ENCODE measurements at places on chromosomes 12 and 14.
A peak's percentile ranks its signal among the peaks of the same experiment; 100 is the strongest.

GRCh38 chr14:72610831-72611200, 283.1 kb downstream of the DPF3 start:
- peak; percentile 58 for DNase-seq

DNA sequence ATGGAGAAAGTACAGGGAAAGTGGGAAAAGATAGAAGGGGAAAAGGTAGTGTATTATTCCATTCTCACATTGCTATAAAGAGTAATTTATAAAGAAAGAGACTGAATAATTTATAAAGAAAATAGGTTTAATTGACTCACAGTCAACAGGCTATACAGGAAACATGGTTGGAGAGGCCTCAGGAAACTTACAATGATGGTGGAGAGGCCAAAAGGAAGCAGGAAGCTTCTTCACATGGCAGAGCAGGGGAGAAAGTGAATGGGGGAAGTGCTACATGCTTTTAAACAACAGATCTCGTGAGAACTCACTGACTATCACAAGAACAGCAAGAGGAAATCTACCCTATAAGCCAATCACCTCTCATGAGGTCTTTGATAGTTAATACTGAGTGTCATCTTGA, 725.0 kb upstream of the FLRT2 start:
- no peak for DNase-seq

DNA sequence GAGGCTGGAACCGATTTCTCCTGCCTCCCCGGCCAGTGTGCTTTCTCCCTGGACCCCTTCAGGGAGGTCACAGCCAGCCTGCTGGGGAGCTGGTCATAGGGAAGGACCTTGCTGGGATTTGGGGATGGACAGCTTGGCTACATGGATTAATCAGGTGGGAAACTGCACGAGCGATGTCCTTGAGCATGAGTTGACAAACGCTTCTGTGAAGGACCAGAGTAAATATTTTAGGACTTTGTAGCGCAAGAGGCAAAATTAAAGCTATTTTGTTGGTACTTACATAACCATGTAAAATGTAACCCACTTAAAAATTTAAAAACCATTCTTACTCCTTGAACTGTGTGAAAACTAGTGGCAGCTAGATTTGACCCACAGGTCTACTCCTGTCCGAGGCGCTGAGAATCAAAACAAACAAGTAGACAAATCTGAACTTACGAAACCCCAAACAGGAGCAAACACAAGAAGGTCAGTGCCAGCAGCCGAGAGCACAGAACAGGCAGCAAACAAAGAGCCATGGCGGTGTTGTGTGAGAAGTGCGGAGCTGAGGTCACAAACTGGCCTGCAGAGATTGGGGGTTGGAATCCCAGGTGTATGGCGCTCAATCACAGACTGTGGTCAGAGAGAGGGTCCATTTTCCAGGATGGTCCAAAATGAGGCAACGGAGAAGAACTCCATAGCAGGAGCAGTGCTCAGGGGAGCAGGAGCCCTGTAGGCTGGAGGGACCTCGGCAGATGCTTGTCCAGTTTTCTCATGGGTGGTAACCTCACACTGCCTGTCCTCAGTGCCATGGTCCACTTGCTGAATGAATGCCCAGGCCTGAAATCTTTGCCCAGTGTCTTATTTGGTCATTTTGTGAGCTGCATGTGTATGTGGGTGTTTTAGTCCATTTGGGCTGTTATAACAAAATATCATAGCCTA, 79.2 kb upstream of the CLMN start:
- no peak for DNase-seq

DNA sequence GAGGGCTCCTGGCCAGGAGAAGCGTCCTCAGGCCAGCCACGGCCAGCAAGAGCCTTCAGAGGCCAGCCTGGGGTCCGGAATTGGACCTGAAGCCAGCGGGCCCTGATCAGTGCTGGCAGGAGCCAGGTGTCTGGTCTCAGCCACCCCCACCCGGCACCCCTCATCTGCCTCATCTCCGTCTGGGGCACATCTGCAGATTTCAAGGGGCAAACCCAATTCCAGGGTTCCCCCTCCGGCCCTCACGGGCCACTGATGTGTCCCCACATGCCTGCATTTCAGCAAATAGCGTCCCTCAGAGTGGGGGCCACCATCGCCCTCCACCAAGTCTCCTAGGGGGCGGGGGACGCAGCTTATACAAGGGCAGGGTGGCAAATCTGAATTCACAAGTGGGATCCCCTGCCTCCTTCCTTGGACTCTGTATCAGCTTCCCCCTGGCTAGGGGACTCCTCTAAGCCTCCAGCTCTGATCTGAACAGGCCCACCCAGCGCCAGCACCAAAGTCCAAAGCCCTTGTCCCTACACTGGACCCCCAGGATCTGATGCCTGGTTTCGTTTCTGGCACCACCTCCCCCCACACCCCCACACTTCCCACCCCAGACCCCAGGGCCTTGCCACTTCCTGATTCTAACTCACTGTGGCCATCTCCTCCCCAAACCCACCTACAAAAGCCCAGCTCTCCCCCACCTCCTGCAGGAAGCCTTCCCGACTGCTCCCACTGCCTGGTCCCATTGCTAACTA, 10.1 kb downstream of the TMEM179 start:
- DNase-seq = no peak

DNA sequence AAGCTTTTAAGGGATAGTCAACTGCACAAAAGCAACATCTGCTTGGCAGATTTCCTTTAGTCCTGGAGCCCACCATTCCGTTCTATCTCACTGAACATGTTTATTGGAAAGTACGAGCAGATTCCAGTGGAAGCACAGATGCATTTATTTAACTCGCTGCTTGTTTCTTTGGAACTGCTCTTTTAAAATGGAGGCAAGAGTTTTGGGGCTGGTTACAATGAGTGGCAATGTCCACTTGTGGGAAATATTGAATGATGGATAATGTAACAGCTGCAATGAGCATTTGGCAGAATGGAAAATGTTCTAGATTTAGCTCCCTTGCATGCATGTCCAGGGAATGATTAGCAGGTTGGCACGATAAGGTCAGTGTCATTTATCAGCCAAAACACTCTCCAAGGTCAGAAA, 163.0 kb downstream of the ATP23 start:
- DNase-seq = no peak

- peak; percentile 58 for DNase-seq
Observed at GRCh38 chr12:92363295-92364146, 217.9 kb upstream of the BTG1 start.

DNA sequence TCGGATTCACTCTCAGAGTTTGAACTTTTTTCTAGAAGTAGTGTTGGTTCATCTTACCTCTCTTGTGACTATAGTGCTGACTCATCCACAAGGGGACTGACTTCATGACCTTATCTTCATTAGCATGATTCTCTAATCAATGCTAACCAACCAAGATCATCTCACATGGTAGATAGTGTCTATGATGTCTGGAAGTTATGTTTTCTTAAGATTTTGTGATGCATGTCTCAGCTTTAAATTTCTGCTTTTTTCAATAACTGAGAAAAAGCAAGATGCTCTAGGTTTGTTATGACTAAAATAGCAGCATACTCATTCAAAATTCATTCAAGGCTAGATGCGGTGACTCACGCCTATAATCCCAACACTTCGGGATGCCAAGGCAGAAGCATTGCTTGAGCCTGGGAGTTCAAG, 12.3 kb upstream of the SLC35E3 start:
- peak; percentile 87 for DNase-seq

- peak; percentile 50 for DNase-seq
Observed at GRCh38 chr12:63802012-63802608, 22.4 kb downstream of the RXYLT1 start.

DNA sequence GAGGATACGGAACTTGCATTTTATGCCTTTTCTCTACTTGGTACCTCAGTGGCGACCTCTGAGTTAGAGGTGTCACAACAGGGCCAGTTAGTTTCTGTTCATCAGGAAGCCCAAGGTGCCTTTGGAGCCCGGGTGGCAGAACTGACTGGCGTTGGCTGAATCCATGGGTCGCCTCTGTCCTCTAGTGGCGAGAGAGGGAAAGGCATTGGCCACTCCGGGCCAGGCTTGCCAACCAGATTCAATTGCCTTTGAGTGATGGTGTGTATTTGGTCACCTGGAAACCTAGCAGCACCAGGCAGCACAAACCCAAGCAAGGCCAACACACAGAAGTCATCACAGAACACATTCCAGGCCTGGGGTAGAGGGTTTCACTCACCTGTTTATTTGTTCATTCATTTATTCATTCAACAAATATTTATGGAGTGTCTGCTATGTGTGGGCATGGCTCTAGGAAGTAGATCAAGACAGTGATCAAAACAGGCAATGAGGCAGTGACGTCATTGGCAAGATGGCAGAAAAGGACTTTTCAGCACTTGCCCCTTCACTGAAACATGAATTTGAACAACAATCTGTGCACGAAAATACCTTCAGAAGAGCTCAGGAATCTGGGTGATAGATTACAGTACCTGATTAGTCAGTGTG, 40.5 kb upstream of the KCNA5 start:
- DNase-seq = peak; percentile 72

- DNase-seq = no peak
Observed at GRCh38 chr14:21308132-21308478, 28.2 kb downstream of the RPGRIP1 start.

GRCh38 chr12:70005864-70006618, 181.0 kb downstream of the MYRFL start:
- DNase-seq = no peak

DNA sequence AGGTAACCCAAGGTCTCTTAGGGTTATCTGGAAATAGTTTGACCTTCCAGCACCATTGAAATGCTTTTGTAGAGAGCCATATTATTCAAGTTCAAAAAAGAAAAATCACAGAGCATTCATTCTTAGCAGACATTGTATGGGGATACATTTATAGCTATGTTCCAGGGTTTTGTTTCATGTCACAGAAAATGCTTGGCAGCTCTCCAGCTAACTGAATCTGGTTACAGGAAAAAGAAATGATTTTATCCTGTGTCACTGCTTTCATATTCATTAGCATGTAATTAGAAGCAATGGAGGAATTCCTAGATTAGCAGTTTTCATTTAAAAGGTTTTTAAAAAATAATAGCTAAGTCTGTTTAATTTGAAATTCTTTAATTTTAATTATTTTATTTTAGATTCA, 78.9 kb downstream of the SNAPC1 start:
- peak; percentile 37 for DNase-seq

GRCh38 chr14:68655911-68656316, 137.0 kb downstream of the ZFP36L1 start:
- DNase-seq = no peak

DNA sequence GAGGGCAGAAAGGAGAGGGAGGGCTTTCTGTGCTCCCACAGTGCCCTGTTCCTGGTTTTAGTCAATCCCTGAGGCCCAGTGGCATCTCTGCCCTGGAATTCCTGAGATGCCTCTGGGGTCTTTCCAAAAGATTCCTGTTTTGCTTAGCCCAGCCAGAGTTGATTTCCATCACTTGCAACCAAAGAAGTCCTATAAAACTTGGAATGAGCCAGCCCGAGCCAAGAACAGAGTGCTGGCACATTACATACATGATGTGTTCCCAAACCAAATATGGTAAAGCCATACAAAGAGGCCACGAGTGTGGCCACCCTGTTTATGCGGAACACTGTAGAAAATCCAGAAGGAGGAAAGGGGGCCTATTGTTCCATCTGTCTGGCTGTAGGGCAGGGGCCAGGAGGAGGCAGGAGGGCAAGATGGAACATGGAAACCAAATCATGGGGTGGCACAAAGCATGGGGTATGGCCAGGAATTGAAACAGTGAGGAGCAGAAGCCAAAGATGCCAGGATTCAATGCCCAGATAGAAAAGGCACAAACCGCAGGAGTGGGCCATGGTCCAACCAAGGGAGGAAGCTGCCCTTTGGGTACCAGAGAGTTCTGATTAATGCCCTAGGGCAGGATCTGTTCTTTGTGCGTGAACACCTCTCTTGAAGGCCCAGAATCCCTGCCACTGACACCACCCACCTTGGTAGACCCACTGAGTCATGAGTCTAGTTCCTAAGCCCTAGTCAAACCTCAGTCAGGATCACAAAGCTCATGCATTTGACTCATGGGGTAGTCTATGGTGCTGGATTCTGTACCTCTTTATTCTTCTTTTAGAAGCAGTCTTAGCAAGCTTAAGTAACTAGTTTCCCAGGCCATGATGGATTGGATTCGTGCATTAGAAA, 75.2 kb downstream of the LRRC74A start:
- DNase-seq = peak; percentile 97

DNA sequence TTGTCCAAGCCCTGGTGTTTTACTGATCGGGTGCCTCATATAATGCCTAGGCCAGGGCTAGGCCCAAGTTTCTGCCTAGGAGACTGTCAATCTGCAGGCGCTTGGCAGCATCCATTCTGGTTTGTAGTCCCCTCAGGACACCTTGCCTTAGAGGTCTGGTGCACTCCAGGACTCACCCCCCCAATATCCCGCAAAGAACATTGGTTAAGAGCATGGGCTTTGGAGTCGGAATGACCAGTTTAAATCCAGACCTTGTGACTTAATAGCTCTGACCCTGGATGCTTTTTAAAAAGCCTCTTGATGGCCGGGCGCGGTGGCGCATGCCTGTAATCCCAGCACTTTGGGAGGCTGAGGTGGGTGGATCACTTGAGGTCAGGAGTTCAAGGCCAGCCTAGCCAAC, 60.0 kb downstream of the GALNT16 start:
- DNase-seq = no peak

DNA sequence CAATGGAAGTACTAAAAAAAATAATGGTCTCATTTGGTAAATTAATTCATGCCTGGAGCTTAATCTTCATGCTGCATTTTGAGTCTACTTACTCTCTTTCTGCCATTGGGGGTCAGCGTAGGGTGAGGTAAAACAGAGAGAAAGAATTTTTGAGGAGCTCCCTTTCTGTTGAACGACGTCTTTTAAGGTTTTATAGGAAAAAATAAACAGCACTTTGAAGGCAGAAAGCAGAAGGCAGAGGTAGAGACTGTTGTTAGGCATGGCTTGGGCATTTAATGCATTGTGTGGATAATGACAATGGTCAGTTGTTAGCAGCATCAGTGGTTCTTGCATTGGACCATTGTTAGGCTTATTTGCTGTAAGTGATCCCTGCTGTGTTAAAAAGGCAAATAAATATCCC, 557.2 kb upstream of the STXBP6 start:
- DNase-seq = no peak

DNA sequence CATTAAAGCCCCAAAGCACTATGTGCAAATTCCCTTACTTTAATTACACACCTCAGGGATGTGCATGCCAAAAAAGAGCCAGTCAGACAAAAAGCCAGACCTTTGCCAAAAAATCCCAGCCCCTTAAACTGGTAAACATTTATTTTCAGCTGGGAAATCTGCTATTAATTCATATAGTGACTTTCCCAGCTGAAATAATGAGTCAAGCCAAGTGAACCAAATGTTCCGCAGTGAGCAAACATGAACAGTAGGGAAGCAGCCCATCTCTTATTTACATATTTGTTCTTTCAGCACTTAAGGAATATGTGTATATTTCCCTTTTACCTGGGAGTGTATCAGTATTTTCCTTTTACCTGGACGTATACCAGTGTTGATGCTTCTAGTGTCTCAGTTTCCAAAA, 44.0 kb upstream of the OTX2 start:
- no peak for DNase-seq

GRCh38 chr12:7127916-7128626, 618 bp downstream of the RBP5 start:
- no peak for DNase-seq

Measured in EH (cell line).